ENCODE measurements at places on chromosomes 2 and 18.

DNA sequence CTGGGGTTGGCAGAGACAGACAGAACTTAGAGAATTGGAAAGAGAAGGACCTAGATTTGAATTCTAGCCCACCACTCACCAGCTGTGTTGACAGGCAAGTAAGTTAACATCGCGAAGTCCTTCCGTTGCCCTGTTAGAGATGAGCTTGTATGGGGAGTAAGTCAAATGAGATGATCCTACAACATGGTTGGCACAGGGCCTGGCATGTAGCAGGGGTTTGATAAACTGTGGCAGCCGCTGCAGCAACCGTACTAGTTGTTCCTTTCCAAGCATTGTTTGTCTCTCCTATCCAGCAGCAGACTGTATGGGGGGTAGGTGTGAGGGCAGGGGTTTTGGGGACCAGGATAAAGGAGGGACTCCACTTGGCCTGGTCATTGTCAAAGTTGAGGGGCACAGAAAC is 16.0 kb downstream of the TET3 start:
- DNase-seq, result no peak

DNA sequence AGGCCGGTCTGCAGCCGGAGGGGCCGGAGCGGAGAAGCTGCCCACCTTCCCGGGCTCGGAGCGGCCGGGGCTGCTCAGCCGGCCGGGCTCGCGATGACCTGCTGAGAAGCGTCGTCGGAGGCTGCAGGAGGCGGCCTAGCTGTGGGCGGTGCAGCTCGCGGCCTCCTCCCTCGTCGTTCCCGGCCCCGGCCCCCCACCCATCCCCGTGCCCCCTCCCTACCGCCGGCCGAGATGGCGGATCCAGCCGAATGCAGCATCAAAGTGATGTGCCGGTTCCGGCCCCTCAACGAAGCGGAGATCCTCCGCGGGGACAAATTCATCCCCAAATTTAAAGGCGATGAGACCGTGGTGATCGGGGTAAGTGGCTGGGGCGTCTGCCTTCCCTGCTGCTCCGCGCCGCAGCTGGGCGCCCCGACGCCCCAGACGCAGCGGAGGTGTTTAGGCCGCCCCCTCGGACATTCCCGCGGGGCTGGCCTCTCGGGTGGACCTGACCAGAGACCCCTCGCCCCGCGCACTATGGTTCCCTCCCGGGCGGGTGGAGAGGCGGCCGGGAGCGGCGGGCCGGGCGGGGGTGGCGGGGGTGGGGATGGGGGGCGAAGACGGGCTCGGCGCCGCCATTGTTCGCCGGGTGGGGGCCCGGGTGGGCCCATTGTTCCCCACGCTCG is 492 bp downstream of the KIF5C start:
- peak; percentile 12 for DNase-seq

- no peak for DNase-seq
These were observed 344.6 kb upstream of the ACVR2A start for GRCh38 chr2:147500229-147500628.

DNA sequence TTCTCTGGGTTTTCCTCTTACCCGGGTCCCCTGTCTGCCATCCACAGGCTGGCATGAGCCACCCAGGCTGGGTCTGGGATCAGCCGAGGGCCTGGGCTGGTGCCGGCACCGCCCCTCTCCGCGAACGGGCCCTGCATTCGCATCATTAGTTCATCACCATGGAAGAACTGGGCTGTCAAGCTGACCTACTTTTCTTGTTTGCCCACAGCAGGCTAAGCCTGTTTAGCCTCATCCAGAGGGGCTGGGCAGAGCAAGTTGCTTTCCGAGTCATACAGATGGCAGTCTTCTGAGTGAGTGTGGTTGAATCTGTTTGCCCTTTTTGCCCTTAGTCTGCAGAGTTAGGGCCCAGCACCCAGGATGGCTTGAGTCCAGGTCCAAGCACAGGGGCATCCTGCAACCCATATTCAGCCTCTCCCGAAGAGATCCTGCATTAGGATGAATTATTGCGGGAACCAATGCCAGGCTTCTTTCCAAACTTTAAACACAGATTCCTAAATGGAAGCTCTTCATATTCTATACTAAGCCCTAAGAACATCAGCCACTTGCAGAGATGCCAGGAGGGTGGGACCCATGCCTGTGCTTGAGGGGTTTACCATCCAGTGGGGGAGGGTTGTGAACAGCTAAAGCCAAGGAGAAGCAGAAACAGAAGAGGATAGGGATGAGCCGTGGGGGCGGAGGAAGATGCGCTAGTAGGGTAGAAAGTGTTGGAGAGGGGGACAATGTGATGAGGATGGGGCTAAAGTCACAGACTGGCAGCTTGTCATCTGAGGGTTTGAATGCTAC is 68.0 kb downstream of the NPAS2 start:
- DNase-seq, result no peak

- no peak for DNase-seq
These were observed 105.3 kb upstream of the FOSL2 start for GRCh38 chr2:28287256-28287915.

DNA sequence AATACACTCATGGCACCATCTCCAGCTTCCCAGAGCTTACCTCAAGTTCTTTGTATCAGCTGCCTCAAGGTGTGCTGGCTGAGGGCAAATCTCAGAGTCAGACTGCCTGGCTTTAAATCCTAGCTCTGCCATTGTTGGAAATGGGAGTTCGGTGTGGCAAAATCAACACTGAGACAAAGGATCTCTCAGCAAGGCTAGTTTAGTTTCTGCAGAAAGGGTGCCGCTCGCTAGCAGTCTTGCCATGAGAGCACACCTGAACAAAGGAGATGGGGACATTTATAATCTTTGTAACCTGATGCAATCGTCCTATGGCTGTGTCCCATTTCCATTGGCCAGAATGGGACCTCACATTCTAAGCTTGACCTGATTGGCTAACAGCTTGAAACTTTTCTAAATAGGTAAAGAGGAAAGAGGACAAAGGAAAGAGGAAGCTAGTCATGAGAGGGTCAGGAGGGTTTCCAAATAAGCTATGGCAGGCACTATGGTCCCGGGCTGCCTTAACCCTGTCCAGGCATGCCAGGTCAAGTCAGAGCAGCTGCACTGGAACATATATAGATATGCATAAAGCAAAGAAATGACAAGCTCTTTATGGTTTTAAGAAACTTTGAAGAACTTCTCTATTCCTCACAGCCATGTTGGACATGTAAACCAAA is 4.3 kb upstream of the UBE2F start:
- no peak for DNase-seq

DNA sequence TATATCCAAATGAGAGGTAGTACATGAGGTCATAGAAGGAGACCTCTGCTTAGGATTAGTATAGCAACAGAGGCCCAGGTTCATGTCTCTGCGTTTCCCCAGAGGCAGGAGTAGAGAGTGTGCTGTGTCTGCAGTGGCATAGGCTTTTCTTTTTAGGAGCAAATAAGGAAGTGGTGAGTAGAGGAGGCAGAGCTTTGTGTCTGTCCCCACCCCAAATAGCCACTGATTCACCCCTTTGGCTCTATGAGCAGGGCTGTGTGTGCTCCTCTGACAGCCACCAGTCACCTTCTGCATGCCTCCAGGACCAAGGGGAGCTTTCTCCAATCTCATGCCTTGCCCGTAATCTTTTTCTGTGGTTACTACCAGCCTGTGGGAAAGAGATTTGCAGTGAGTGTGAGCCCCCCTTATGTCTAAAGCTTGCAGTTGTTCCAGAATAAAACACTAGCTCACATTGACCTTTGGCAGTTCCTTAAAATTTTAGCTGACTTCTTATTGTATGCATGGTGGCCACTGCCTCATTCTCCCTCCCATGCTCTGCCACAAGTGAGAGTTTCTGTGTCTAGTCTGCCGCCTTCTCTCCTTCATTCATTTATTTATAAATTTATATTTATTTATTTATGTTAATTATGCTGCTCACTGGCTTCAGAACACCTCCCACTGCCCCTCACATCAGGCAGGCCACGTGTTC is 23.5 kb upstream of the ELAC1 start:
- no peak for DNase-seq

GRCh38 chr2:1407950-1408675 is 5.2 kb upstream of the TPO start:
- DNase-seq, result no peak

- DNase-seq, result peak; percentile 34
These were observed 515 bp downstream of the TSHZ1 start for GRCh38 chr18:75211002-75211621.

DNA sequence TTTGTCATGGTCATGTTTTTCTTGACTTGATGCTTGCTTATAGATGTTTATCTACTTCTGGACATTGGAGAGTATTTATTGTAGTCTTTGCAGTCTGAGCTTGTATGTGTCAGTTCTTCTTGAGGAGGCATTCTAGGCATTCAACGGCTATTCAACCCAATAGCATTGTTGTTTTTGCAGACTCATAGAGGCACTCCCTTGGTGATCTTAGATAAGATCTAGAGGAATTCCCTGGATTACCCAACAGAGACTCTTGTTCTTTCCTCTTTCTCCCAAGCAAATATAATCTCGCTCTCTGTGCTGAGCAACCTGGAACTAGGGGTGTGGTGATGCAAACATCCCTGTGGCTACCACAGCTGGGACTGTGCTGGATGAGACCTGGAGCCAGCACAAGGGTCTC is 40.4 kb downstream of the SYT4 start:
- DNase-seq, result no peak

DNA sequence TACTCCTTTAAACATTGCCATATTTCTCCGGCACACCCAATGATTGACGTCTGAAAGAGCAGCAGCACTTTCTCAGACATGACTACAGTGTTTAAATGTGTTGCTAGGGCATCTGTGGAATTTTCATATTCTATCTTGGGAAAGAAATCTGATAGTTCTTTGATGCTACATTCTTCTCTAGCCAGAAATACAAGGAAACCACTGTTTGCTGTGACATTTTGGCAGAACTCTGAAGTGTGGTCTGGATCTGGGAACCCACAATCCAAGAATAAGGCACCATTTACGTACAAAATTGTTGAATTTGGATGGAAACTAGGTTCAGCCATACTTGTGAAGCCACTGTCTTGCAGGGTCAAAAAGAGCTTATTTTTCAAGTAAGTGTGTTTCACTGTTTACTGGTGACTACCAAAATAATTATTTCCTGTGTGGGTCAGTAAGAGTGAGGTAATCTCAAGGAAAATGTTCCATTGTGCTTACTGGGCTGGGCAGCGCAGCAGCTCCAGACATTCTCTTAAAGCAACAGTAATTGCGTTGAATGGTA is 21.3 kb upstream of the CD28 start:
- DNase-seq, result no peak

DNA sequence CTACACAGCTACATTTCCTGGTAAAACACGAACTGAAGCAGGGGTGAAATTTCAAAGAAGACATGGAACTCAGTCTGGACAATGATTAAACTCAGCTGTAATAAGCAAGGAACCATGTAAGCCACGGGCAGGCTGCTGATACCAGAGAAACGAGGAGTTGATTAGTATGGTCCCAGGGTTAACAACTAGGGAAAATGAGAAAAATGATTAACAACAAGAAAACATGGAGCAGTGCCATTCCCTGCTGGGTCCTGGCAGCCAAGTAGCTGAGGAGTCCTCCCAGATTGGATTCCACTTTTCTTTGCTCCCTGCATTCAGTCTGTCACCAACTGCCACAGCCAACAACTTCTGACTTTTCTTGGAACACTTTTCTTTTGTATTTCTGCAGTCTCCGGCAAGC is 517.0 kb upstream of the KLHL29 start:
- DNase-seq, result no peak

GRCh38 chr2:46387292-46387691 is 90.1 kb downstream of the EPAS1 start:
- DNase-seq, result no peak

GRCh38 chr2:231612456-231613330 is 20.0 kb downstream of the TEX44 start:
- DNase-seq, result peak; percentile 97

DNA sequence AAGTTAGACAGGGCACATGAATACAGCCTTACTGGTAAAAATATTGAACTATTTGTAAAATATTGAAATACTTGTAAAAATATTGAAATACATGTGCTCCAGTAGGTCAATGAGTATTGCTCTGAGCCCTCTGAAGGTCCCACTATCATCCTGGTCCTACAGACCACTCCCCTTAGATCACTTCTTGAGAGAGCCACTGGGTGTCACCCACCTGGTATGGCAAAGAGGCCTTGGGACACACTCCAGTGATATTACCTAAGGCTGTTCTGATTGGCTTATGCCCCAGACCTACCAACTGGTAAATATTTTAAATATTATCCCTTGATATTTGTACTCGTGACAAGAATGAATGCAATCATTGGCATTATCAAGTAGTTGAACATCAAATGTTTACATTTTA is 5.0 kb downstream of the THSD7B start:
- DNase-seq, result no peak

GRCh38 chr18:10912790-10913545 is 236.4 kb downstream of the PIEZO2 start:
- no peak for DNase-seq

- DNase-seq, result no peak
These were observed 128.8 kb downstream of the MREG start for GRCh38 chr2:215884451-215885087.

GRCh38 chr2:217086038-217086522 is 226.2 kb upstream of the TNP1 start:
- DNase-seq, result peak; percentile 48

- no peak for DNase-seq
These were observed 33.3 kb downstream of the NPAS2 start for GRCh38 chr2:100852999-100853908.

GRCh38 chr2:74441690-74442482 is at the start of gene RTKN:
TSS of gene RTKN (minus strand) at chr2:74441937. CDS start at chr2:74441816, 121 bp downstream.
- no peak for DNase-seq

- DNase-seq, result peak; percentile 18
These were observed 51.5 kb upstream of the DCC start for GRCh38 chr18:52288403-52289004.

DNA sequence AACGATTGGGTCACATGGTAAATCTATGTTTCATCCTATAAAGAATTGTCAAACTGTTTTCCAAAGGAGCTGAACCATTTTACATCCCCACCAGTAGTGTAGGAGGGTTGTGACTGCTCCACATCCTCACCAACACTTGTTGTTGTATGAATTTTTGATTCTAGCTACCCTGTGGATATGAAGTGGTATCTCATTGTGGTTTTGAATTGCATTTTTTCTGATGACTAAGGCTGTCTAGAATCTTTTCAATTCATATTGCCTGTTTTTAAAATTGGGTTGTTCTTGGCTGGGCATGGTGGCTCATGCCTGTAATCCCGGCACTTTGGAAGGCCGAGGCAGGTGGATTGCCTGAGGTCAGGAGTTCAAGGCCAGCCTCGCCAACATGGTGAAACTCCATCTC is 44.5 kb downstream of the TXNL1 start:
- no peak for DNase-seq

Data from activated naive CD8-positive, alpha-beta T cell treated with anti-CD3 and anti-CD28 coated beads, Interleukin-2, amount 50 U/mL, for 24 hours (primary cell).